ENCODE measurements at places on chromosomes 7 and 10.
A peak's percentile ranks its signal among the peaks of the same experiment; 100 is the strongest.

DNA sequence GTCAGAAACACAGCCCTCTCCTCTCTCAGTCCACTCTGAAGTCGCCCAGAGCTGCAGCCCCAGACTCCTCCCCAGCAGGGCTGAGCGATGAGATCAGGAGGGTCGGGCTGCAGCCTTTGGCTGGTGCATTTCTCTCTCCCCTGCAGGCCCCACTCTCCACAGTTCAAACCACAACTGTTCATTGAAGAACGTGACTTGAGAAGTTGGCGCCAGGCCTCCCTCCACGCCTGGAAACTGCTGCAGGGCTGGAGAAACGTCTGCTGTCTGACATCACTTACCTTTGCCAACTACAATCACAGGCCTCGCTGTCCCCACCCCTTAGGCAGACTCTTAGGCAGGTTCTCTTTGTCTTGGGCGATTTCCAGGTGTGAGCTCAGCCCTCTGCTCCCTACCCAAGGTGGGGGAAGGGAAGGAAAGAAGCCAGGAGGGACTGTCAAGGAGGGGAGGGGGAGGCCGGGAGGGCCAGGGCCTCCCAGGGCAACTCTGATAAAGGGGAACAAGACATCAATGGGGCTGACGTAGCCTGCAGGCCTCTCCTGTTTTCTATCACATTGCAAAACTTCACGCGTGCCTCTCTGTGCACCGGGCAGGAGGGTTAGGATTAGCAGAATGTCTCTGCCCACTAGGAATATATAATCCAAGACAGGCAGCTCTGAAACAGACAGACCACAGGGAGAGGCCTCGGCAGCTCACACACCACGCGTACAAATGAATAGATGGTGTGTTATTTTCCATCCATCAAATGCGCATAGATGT is 32.7 kb downstream of the CALML5 start:
- DNase-seq, result no peak

GRCh38 chr7:55065079-55065478 is 46.3 kb downstream of the EGFR start:
- no peak for DNase-seq

DNA sequence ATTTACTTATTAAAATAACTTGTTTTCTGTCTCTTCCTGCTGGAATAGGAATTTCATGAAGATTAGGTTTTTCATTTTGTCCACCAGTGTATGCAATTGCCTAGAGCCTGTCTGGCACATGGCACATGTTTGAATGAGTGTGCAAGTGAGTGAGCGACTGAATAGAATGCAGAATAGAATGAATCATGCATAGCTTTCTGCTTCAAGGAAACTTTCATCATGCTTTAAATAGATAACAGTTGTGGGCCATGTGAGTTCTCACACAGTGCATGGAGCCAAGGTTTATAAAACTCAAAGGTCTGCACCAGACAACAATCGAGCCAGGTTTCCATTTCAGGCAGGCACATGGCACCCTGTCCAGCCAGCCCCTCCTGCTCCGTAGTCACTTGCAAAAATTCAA is 74.2 kb upstream of the HECW1 start:
- DNase-seq, result no peak

- no peak for DNase-seq
These were observed 203.0 kb upstream of the MEOX2 start for GRCh38 chr7:15889507-15889906.

DNA sequence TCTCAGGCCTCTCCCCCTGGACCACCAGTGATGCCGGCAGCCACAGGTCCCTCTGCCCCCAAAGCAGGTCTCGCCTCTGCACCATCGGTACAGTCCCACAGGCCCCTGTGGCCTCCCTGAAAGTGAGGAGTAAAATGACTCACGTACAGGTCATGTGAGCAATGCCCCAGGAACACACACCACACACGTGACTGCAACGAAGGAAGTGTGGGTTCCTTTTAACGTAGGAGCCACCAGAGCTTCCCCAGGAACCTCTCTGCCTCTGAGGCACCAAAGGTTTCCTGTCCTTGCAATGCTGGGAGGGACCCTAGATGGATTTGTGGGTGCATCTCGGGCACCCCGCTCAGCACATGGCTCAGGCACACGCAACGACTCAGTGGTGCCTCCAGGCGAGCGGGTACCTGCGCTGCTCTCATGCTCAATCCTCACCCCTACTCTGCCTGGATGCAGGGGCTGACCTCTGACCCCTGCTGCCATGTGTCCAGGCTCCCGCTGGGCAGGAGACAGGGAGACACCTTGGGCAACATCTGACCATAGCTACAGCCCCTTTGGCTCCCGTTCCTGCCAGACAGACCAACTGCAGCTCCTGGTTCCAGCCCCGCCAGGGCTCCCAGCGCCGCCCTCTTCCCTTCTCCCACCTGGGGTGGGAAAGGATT is 120.7 kb downstream of the PRKAG2 start:
- DNase-seq, result peak; percentile 42

DNA sequence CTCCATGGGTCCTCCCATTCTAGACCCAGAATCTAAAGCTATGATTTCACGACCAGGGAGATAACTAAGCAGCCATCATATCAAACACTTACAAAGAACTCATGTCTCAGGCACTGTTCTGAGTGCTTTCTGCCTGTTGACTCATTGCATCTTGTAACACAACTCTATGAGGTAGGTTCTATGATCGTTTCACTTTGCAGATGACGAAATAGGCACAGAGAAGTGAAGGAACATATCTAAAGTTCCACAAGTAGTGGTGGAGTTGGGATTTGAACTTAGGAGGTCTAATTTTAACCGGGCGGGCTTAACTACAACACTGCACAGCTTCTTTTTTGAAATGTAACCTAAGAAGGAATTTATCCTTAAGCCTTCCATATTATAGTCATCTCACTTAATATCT is 2.9 kb downstream of the RBP4 start:
- DNase-seq, result no peak

DNA sequence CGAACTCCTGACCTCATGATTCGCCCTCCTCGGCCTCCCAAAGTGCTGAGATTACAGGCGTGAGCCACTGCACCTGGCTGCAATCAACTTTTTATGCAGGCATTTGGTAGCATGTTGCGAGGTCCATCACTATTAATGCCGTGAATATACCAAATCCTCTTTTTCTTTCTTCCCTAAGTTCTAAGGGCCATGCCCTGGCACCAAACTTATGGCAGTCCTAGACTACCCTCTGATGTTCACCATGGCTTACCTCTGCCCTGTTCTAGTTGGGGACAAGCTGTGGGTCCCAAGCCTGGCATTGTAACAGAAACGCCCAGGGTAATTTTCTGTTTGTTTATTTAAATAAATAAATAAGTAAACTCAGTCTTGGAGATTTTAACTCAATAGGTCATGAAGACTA is 13.3 kb downstream of the PRSS2 start:
- no peak for DNase-seq

DNA sequence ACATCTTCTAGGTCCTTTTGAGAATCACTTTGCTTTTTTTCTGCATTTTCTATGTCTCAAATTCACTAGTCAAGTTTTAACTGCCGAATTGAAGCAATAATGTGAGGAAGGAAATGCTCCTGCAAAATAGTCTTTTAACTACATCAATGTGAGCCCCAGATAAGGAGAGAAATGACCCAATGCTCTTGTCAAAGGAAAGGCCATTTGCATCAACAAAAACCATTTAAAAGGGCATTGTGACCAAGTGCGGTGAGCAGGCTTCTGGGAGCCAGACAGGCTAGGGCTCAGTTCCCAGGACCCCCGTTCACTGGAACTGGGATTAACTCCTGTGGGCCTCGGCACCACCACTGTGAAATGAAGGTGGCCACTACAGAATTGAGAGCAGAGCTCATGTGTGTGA is 127.9 kb upstream of the EEPD1 start:
- no peak for DNase-seq

- DNase-seq, result no peak
These were observed 45.6 kb downstream of the MINDY4 start for GRCh38 chr7:30816645-30817370.

DNA sequence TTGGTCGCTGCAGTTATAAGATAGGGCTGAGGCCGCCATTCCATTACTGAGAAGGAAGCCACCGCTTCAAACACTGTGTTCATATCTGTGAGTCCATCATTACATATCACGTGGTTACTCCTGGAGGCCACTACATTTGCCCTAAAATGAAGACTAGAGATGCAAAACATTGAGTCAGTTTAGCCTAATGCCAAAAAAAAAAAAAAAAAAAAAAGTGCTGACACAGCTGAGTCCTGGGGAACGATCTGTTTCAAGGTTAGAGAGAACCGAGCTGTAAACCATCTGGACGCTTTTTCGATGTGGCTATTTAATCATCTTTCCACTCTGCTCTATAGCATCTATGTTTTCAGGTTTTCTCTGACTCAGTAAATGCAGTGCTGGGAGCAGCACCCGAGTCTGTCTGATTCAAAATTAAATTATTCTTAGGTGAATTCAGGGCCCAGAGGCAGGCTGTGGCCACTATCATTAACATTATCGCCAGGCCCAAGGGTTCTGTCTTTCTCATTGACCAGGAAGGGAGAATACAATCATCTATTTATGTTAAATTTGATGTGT is 449.1 kb downstream of the PAXIP1 start:
- no peak for DNase-seq

GRCh38 chr7:134865001-134865845 is 85.8 kb downstream of the CALD1 start:
- no peak for DNase-seq

DNA sequence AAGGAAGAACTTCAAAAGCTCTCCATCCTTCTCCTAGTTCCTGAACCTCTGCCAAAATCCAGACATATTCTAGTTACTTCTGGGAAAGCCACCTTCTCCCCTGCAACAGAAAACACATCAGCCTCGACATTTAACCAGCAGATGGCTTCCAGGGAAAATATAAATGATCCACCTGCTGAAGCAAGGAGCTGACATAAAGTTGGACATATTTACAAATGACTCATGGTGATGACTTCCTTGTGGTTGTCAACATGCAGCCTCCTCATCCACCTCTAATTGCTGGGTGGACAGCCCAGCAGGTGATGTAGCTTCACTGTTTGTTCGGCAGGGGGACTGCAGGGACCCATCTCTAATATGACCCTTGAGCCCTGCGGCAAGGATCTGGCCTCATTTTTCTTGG is 266.0 kb downstream of the C7orf25 start:
- no peak for DNase-seq

DNA sequence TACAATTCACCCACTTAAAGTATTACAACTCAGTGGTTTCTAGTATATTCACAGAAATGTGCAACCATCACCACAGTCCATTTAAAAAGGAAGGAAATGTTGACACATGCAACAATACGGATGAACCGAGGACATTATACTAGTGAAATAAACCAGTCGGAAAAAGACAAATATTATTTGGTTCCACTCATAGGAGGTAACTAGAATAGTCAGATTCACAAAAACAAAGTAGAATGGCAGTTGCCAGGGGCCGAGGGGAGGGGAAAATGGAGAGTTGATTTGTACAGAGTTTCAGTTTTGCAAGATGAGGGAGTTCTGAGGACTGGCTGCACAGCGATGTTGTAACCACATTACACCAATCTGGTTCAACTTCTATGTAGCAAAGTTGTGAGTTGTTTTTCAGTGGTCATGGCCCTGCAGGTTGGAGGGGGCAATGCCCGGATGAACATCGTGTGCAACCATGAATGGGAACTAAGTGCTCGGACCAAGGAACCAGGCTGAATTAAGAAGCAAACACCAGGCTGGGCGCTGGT is 17.6 kb upstream of the TNPO3 start:
- no peak for DNase-seq

DNA sequence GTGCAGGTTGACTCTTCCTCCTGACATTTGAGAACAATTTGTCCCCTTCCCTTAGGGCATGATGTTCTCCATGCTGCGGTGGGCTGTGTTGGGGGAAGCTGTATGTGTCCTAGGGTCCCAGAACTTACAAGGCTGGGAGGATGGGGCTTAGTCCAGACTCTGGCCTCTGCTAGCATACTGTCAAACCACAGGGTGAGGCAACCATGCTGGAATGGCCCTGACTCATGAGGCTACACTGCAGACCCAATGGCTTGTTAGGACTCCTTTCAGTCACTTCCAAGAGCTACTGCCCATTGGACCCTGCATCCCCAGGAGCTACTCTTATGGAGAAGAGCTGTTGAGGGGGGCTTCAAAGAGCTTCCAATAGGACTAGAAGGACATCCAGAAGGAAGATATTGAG is 20.1 kb upstream of the FAM170B start:
- DNase-seq, result no peak

DNA sequence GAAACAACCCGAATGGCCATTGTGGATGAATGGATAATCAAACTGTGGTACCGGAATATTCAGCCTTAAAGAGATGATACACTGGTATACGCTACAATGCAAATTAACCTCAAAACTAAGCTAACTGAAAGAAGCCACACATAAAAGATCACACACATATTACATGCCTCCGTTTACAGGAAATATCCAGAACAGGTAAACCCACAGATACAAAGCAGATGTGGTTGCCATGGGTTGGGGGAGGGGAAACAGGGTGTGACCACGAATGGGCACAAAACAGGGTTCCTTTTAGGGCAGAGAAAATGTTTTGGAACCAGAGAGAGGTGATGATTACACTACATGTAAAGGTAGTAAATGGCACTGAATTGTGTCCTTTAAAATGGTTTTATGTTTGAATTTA is 16.6 kb downstream of the ESYT2 start:
- peak; percentile 60 for DNase-seq

- no peak for DNase-seq
These were observed 36.0 kb downstream of the CCNY start for GRCh38 chr10:35372329-35372728.

DNA sequence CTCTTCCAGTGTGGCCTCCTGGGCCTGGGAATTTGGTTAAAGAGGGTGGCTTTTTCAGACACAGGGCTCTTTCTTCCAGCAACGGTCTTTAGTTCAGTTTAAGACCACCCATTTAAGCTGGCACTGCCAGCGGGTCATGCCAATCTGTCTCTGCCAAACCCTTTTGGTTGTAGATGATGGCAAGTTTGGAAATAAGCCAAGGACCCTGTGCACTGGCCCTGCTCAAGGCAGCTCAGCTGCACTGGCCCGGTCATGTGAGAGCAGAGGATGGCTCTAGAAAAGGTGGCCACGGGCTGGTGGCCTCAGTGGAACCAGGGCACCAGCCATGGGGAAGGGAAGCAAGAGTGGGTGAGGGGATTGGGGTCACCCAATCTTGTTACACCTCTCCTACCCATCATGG is 294.1 kb downstream of the GLRX3 start:
- no peak for DNase-seq

- no peak for DNase-seq
These were observed 16.8 kb downstream of the LRRC72 start for GRCh38 chr7:16543456-16543855.

- no peak for DNase-seq
These were observed 1.5 kb upstream of the JAZF1 start for GRCh38 chr7:28182071-28182471.

GRCh38 chr7:21028186-21028585 is 241.5 kb upstream of the SP8 start:
- DNase-seq, result no peak

- DNase-seq, result no peak
These were observed 18.6 kb upstream of the MTPN start for GRCh38 chr7:135995748-135996147.

All from activated CD4-positive, CD25-positive, alpha-beta regulatory T cell treated with anti-CD3 and anti-CD28 coated beads, Interleukin-2, amount 50 U/mL, for 16 hours (primary cell).